Stimulated activated CD4-positive, alpha-beta T cell treated with anti-CD3 and anti-CD28 coated beads, Interleukin-15, amount 100 ng/mL, for 48 hours (primary cell): ENCODE measurements at places on chromosomes 11 and 22.

DNA sequence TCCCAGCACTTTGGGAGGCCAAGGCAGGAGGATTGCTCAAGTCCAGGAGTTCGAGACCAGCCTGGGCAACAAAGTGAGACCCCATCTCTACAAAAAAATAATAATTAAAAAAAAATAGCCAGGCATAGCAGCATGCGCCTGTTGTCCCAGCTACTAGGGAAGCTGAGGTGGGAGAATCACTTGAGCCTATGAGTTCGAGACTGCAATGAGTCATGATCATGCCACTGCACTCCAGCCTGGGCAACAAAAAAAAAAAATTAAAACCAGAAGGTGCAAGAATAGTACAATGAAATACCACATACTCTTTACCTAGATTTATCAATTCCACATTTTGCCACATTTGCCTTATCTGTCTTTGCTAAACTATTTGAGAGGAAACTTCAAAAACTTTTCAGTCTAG lies 8.2 kb downstream of the DPF2 start:
- no peak for DNase-seq

DNA sequence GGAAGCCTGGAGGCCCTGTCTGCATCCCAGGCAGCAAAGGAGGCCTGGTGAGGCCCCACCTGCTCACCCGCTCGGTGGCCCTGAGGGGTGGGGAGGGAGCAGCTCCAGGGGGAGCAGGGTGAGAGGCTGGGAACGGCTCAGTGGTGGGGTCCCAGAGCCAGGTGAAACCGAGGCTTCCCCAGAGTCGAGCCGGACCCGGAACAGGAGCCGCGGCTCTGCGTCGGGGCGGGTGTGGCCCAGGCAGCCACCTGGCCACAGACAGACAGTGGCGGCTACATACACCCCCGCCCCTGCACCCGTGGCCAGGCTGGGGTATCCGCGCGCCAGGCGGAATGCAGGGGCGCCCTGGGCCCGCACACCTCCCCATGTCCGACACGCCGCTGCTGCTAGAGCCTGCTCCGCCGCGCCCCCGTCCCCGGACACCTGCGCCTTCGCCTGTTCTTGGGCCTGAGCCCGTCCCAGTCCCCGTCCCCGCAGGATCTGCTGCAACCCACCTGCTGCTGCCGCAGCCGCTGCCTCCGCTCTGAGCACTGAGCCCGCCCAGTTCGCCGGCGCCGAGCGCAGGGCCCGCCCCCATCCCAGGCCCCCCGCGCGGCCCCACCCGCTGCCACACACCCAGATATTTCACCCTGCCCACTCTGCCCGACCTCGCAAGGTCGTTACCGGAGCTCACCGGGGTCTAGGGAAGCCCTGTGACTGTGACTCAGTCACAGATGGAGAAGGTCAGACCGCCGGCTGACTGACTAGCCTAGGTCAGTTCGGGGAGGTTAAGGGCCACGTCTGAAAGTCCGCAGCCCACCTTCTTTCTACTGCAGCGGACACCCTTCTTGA lies at the start of gene SLC7A4:
SLC7A4 (minus strand) TSS at position 525 of the 831 bp plus-strand sequence. CDS start 749 bp downstream, outside the sequence.
- DNase-seq: no peak

- DNase-seq: no peak
Observed at GRCh38 chr22:24500277-24500820, 5.2 kb downstream of the UPB1 start.

GRCh38 chr11:8792710-8793109 lies 110.1 kb downstream of the RPL27A start:
- DNase-seq: no peak

DNA sequence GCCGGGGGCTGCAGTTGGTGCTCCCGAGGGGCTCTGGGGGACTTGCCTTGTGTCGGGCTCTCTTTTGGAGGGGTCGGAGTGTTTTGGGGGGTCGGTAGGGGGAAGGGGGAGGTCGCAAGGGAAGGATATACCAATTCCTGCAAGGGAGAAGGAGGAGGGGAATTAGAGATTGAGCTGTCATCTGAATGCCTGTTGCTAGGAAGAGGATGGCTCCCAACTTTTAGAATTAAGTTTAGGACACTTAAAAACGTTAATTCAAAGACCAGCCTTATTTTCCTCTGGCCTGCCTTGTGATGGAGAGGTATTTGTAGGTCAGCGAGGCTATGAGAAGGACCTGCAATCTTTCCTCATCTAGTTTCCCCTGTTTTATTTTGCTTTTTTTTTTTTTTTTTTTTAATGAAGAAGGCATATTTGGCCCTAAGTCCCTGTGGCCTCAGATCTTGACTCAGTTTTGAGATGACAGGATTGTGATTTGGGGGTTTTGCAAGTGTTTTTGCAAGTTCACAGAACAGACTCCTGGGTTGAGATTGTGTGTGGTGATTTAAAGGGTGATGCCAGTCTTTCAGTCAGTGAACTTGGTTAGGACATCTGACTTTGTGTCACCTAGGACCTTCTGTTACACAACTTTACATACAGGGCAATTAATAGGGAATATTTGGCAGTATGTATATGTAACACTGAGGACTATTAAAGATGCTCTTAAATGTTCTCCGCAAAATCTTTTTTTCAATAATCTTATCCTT lies 672 bp downstream of the TMEM135 start:
- no peak for DNase-seq

DNA sequence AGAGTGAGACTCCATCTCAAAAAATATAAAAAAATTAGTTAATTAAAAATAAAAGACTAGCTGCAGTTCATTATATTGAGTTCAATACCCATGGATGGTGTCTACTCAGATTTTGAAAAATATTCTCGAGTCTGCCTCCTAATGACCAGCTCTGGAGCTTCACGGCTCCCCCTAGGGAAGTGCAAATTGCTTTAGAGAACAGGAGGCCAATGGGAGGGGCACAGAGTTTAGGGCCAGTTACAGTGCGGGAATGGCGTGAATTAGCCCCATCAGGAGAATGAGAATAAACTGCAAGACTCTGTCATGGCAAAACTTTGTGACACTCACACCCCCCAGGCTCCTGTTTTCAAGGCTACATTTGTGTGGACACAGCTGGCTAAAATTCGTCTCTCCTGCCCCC lies 4.6 kb downstream of the FGF4 start:
- no peak for DNase-seq

DNA sequence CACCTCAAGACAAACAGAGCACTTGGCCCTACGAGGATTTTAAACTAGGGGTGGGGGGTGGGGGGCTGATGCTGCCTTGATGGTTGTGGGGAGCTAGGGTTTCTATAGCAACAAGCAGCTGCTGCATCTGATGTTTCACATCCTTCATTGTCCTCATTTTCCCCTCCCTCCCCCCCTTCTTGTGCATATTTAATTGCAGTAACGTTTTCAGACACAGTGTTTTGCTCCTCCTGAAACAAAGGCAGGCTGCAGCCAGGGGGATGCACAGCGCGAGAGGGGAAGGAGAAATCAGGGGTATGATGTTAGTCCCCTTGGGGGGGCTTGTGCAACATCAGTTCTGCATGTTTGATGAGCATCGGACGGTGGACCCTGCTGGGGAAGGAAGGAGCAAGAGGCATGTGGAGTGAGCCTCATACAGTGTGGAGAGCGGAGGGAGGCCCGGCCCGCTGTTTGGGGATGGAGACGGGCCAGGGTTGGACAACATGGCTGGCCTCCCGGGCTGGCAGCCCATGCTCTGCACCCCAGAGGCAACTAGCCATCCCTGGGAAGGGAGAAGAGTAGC lies 208.3 kb downstream of the CEP164 start:
- no peak for DNase-seq
